NCI-H2171 (cell line): ENCODE measurements at places on chromosomes 2 and 18.

DNA sequence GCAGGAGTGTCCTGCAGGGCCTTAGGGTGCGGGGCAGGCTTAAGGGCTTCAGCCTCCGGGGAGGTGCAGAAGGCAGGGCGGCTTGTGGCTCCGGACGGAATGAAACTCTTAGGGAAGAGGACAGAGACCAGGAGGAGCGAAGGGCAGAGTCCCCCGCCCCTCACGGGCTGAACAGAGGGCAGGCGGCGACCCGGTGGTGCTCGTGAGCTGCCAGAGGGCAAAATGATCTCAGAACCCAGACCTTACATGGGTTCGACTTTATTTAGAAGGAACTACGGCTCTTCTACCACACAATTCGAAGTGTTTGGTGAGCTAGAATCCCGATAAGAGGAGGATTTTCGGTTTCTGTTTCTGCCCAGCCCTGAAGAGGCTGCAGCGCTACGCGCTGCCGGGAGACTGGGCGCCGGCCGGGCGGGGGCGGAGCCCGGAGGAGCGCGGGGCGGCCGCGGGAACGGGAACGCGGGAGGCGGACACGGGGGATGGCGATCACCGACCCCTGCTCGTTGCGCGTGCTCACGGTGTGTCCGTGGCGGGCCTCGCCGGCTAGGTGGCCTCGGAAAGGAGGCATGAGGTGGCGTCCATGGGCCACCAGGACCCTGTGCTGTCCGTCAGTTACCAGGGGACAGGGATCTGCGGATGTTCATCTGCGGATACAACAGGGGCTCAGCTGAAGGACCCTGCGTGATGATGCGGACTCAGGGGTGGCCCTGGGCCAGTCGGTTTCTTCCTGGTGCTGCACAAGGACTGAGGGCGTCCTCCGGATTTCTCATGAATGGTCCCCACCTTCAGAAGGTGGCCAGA lies 4.2 kb upstream of the SP100 start:
- DNase-seq: no peak

- no peak for DNase-seq
Measured at GRCh38 chr2:65267008-65267407, 39.4 kb downstream of the ACTR2 start.

- DNase-seq: no peak
Measured at GRCh38 chr2:42350434-42351063, 10.5 kb downstream of the COX7A2L start.

GRCh38 chr2:98233941-98234340 lies 112.3 kb upstream of the CNGA3 start:
- no peak for DNase-seq

- no peak for DNase-seq
Measured at GRCh38 chr2:119549241-119549640, 5.0 kb downstream of the CFAP221 start.

DNA sequence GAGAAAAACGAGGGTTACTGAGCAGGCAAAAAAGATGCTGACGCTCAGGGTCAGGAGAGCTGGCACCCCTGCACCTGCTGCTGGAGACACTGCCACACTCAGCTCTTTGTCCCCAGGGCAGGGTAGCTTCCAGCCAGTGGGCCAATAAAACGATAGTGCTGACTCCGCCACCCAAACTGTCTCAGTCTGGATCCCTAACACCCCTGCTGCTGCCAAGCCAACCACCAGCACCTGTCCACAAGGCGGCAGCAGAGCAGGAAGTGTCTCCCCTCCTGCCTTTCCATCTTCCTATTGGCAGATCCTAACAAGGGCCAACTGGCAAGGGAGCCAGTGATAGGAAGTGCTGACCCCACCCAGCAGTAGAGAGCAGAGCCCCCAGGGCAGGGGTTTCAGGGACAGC lies 531.5 kb upstream of the SALL3 start:
- DNase-seq: no peak

- no peak for DNase-seq
Measured at GRCh38 chr2:898319-898718, 52.3 kb upstream of the SNTG2 start.

DNA sequence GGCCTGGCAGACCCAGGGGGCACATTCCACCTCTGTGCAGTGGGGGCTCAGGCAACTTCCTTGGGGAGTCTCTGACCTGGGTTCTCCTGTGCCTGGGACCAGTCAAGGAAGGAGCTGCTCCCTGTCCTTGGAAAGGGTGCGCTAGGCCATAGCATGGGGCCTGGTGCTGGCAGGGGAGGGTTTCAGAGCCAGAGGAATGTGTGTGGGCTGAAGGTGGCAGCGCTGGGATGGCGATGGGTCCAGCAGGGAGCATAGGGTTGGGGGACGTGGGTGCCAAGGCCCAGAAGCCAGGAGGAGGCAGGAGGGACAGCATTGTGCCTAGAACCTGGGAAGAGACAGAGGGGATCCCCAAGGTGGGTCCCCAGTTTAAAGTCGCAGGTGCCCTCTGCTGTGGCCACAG lies 66.3 kb upstream of the TUBA3E start:
- no peak for DNase-seq

GRCh38 chr2:186093174-186093573 lies 354.6 kb downstream of the FSIP2 start:
- DNase-seq: no peak

GRCh38 chr2:19677825-19678518 lies 223.8 kb downstream of the TTC32 start:
- DNase-seq: no peak

GRCh38 chr18:44358402-44358801 lies 322.3 kb upstream of the SETBP1 start:
- DNase-seq: no peak

DNA sequence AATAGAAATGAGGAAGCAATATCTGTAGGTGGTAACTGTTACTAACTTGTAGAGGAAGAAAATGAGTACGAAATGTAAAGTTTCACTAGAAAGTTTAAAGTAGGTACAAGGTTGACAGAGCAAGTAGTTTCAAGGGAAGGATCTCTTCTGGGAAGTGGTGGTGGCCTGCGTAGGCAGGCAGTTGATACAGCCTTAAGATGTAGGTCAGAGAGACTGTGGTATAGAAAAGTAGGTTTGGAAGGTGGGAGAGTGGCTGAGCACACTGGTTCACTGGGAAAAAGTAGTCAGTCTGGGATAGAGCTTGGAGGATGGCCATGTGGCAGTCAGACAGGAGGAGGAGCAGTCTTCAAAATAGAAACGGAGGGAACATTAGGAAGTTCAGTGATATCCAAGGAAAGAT lies 23.5 kb downstream of the KDM3A start:
- DNase-seq: no peak

GRCh38 chr2:108621087-108621559 lies 86.9 kb downstream of the LIMS1 start:
- DNase-seq: no peak

DNA sequence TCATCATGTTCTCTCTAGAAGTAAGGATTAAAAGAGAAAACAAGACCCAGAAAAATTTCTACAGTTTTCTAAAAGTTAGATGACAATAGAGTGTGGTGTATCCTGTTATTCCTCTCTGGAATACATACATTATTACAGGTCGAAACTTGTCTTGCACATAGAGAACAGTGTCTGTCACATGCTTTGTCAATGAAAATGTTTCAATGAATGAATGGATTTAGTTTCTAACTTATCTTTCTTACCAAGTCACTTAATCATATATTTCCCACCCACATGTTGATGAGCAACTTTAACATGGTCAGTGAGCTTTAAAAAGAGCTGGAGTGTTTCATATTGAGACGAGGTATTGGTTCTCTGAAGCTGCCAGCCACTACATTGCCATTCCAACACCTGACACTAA lies 4.3 kb downstream of the DSG4 start:
- DNase-seq: no peak

GRCh38 chr2:106282462-106283170 lies 88.5 kb upstream of the UXS1 start:
- DNase-seq: no peak

DNA sequence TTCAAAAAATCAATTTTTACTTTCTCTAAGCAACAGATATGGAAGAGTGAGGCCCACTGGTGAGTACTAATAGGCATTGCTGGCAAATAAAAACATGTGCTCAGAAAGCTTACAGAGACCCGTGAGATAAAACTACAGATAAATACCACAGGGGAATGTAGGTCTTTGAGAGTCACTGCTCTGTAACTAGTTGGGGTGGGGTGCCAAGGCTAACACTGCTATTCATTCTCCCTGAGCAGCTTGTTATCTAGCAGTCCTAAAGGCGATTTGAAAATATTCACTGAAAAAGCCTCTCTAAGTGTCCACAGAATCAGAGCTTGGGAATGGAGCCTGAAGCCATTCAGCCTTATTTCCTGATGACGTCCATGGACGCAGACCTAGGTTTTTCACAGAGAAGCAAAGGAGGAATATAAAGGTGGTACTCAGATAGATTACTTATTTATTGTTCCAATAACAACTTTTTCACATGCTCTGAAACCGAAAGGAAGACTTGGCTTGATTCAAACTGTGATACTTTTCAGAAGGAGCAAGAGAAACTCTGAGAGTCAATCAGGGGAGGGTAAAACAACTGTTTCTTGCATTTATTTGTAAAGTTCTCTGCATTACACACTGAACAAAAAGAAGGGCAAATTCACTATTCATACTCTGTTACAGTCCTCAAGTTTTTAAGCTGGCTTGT lies 188.4 kb downstream of the PPP1R1C start:
- DNase-seq: no peak

DNA sequence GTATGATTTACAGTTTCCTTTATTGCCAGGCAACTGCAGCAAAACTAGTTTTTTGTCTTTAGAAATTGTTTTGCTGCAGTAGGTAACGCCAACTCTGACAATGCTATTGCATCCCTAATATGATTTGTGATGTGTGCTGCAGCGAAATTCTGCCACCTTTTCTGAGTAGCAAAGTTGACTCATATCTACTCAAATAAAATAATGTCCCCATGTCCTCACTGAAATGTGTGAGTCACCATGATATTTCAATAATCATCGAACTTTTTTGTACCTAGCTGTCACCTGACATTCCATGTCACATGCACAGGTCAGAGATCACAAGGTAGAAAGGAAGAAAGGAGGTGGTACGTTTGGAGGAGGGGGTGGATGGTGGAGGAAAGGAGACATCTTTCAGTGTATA lies 205.0 kb downstream of the RAD51AP2 start:
- DNase-seq: no peak

DNA sequence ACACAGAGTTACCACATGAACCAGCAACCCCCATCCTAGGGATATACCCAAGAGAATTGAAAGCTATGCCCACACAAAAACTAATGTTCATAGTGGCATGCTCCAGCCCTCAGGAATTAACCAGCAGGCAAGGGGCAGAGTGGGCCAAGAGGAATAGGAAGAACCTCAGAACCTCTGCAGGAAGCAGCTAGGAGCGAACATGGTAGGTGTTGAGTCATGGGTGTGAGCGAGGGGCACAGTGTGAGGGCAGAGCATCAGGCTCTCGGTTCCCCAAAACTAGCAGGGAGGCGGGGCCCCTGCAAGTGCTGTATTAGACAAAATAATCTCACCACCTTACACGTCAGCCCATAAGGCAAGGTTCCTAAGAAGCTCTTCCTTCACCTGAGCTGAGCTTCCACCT lies 5.6 kb upstream of the RUFY4 start:
- DNase-seq: no peak

DNA sequence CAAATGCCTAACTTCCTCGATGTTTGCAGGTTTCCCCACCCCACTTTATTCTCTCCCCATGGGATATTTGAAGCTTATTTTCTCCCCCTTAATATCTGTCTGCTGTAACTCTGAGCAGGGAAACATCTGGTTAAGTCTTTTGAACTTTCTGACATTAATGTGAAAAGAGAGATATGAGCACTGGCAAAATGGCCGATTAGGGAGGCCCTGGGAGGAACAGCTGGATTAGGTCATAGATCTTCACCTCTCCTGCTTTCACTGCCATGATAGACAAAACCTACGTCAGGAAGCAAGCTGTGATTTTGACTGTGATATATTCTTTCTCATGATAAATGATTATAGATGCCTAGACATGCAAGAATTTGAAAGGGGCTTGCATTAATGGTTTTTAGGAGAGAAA lies 43.6 kb downstream of the LYPD6B start:
- DNase-seq: no peak

- no peak for DNase-seq
Measured at GRCh38 chr2:213161759-213162515, 10.5 kb upstream of the IKZF2 start.

GRCh38 chr2:181643151-181643550 lies 13.8 kb downstream of the CERKL start:
- no peak for DNase-seq

- no peak for DNase-seq
Measured at GRCh38 chr2:100934504-100935371, 67.4 kb upstream of the RPL31 start.

- DNase-seq: no peak
Measured at GRCh38 chr2:220277445-220277975, 650.1 kb downstream of the SLC4A3 start.

- no peak for DNase-seq
Measured at GRCh38 chr2:70994009-70994698, 519 bp downstream of the TEX261 start.

DNA sequence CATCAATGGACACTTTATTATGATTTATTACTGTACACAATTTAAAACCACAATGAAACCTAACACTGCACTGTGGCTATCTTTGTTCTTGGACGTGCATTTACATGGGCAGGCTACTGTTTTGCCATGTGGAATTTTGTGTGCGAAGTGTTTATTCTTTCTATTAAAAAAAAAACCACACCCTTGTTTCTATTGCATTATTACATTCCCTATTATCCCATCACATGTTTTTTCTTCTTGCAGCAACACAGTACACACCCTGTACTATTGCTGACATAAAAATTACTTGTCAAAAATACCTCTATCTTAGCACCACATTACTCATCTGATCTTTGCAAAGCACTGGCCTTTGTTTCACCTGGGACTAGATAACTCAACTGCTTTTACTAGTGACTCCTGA lies 1.5 kb downstream of the RNF152 start:
- DNase-seq: no peak

DNA sequence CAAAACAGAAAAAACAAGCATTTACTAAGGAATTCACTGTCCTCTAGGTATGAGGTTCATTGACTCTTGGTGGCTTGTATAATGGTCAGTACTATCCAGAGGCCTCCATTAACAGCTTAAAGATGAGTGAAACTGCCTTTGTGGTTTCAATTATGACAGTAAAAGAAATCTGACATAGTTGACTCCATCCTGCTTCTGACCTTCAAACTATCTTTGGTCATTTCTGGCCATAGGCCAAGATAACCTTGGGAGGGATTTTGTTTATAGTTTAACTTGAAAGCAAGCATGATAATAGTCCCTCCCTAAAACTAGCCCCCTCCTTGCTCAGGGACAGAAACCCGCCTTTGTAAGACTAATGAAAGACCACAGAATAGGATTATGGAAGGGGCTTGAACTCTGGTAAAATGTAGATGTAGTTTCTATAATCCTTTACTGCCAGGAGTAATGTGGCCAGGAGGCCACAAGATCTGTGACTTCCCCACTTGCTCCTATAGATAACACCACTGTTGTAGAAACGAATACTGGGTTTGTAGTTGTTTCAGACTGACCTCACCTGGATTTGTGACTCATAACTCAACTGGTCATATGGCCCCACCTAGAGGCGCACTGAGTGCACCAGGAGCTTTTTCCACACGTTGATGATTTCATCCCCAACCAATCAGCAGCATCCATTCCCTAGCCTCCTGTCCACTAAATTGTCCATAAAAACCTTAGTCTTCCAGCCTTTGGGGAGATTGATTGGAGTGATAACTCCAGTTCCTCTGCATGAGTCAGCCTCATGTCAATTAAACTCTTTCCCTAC lies 8.6 kb upstream of the PLEKHM3 start:
- DNase-seq: no peak
